ENCODE measurements at places on chromosomes 2 and 18.

DNA sequence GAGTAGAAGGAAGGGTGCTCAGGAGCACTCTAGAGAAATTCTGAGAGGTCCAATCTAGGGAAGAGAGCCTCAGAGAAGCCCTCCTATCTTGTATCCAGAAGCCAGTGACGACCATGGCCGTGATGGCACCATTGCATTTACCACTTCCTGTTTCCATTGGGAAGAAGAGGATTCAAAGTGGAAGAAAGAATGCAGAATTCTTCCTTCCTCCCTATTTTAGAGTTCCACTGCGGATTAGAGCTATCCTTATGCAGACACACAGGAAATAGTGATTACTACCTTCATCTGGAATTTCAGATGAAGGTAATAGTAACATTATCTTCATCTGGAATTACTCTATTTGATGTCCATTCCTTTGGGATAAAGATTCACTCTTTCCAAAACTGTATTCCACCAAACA, 45.6 kb upstream of the PCBP1 start:
- peaks cover 27% of the 10 kb centered on the region for H3K4me1 ChIP-seq
- no peak overlapping the region for H3K27ac ChIP-seq
- peaks cover 7% of the 10 kb centered on the region for H3K36me3 ChIP-seq
- H3K27me3 ChIP-seq, result no peaks in the 10 kb centered on the region
- no peak overlapping the region for H3K4me3 ChIP-seq

DNA sequence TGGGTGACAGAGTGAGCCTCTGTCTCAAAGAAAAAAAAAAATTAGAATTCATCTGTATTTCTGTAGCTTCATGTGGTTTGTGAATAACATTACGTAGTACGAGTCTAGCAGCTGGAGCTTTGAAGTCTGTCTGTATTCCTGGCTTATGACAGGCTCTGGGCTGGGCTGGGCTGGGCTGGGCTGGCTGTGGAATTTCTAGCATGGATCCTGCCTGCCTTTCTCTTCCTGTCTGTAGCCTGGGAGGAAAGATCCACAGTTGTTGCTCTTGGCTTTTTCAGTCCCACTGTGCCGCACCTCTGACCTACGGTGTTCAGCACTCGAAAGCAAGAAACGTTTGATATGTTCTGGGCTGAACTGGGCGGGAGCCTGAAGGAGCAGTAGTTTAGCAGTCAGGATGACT, 55.4 kb downstream of the BOLA3 start:
- no peak for DNase-seq
- no peaks in the 10 kb centered on the region for H3K4me1 ChIP-seq
- H3K27ac ChIP-seq, result no peak overlapping the region
- H3K4me3 ChIP-seq, result no peak overlapping the region

GRCh38 chr2:23286758-23287704, 97.9 kb upstream of the KLHL29 start:
- no peaks in the 10 kb centered on the region for H3K27me3 ChIP-seq
- no peak overlapping the region for H3K27ac ChIP-seq
- no peaks in the 10 kb centered on the region for H3K4me1 ChIP-seq
- no peak overlapping the region for H3K4me3 ChIP-seq

DNA sequence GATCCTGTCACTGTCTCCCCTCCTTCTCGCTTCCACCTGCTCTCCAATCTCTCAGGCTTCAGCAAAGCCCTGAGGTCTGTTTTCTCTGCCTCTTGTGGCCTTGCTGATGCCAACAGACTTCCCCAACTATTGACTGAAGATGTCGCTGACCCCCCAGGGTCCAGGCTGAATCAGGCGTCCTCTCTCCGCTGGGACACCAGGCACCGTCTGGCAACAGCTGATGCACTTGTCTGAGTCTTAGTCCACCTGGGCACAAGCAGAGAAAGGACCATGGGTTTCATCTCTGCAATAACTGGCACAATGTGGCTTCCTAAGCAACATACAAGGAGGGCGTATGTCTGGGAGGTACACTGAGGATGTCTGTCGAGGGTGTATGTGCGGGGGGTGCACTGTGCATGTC, 248.7 kb upstream of the MYT1L start:
- H3K27ac ChIP-seq, result no peak overlapping the region
- H3K36me3 ChIP-seq, result no peaks in the 10 kb centered on the region
- H3K4me3 ChIP-seq, result no peak overlapping the region
- no peak for DNase-seq

DNA sequence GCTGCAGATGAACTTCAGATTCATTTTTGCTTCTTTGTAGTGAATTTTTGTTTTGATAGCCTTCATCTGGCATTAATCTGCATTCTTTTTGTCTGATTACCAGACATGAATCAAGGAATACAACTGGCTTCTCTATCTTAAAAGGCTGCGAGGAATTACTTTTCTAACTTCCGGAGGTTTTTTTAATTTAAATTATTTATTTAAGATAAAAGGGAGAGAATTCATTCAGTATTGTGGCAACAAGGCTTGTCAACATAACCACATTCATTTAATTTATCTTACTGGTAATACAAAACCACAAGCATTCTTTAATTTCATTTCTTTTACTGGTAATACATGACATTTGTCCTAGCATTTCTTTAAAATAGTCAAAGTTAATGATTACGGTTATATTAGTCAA, 36.0 kb downstream of the CSRNP3 start:
- H3K4me1 ChIP-seq, result no peaks in the 10 kb centered on the region
- no peak overlapping the region for H3K27ac ChIP-seq
- H3K36me3 ChIP-seq, result no peaks in the 10 kb centered on the region
- H3K4me3 ChIP-seq, result no peak overlapping the region

GRCh38 chr2:127088706-127089105, 18.2 kb downstream of the BIN1 start:
- no peaks in the 10 kb centered on the region for H3K36me3 ChIP-seq
- H3K4me3 ChIP-seq, result no peak overlapping the region
- no peak overlapping the region for H3K27ac ChIP-seq
- peaks cover 12% of the 10 kb centered on the region for H3K4me1 ChIP-seq
- peaks cover 5% of the 10 kb centered on the region for H3K27me3 ChIP-seq

- DNase-seq, result peak; percentile 1
- no peak overlapping the region for H3K4me3 ChIP-seq
- H3K27me3 ChIP-seq, result peaks cover 11% of the 10 kb centered on the region
Measured at GRCh38 chr2:240930631-240931318, 24.6 kb downstream of the CROCC2 start.

DNA sequence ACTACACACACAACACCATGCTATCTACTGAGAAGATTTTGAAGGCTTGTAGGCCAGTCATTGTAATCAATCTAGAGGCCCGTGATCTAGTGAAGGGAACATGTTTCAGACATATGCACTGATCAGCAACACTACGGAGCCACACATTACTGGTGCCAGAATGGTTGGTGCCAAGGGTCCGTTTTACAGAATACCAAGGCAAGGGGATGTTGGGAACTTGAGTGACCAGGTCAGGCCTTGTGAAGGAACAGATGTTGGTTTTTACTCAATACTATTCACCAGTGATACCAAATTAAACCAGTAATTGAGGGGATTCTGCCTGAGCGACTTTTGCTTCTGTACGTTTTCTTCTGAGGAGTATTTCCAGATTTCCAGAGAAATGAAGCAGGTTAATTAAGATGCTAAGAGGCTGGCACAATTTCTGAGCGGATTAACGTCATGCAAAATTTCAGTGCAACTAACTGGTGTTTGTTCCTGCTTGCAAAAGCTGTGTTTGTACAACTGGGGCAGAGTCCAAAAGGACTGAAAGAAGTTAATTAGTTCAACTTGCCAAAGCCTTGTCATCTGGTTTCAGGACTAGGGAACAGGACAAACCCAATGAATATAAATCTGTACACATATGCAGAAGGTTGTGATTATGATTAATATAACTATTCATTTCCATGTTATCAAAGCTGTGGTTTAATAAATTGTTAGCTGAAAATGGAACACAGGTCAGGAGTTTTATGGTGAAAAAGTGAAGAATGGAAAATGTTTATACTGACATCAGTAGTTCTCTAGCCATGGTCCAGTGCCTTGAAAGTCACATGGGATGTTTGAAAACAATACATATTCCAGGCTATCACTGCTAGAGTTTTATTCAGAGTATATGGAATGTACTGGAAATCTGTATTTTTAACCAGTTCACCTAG, 432.1 kb upstream of the DCC start:
- no peaks in the 10 kb centered on the region for H3K27me3 ChIP-seq
- no peak overlapping the region for H3K27ac ChIP-seq
- no peaks in the 10 kb centered on the region for H3K36me3 ChIP-seq
- DNase-seq, result no peak
- no peaks in the 10 kb centered on the region for H3K4me1 ChIP-seq

DNA sequence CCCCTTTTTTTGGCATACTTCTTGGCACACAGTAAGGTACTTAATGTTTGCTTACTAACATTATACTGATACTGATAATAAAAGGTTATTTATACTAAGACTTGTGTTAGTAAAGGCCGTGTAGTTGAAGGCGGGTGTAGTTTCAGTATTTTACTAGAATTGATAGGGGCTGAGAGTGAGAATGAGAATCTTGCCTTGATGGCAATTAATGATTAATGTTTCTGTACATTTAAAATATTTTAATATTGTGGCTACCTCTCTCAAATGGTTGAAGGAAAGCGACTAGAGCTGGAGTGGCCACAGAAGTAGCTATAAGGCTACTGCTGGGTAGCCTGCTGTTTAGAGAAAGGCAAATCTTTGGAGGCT, 29.3 kb downstream of the PELI1 start:
- peaks cover 6% of the 10 kb centered on the region for H3K36me3 ChIP-seq
- H3K4me3 ChIP-seq, result no peak overlapping the region
- H3K27me3 ChIP-seq, result no peaks in the 10 kb centered on the region
- peak overlapping the region; percentile 85 for H3K27ac ChIP-seq
- DNase-seq, result no peak
- H3K4me1 ChIP-seq, result peaks cover 69% of the 10 kb centered on the region

DNA sequence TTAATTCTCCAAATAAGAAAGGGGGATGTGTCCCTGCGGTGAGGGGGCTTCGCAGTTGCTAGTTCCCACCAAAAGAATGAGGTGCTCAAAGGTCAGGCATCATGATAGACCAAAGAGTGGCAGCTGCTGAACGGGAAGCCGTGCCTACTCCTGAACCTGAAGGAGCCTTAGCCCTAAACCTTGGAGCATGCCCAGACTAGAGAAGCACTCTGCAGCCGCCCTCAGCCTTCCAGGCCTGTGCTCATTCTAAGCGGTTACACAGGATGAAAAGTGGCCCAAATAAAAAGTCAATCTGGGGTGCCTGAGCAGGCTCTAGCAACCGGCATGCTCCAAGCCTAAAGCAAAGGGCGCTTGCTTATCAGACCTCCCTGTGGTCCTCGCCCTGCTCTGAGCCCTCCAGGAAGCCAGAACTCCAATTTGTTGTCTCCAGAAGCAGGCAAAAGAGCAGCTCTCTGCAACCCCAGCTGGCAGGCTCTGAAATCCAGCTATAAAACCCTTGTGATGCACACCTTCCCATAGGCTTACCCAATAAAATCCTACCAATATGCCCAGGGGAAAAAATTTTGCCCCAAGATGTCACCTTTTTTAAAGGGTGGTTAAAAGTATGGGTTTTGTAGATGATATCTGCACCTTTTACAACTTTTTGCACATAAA, 17.5 kb downstream of the UXS1 start:
- no peak overlapping the region for H3K4me3 ChIP-seq
- DNase-seq, result no peak
- no peaks in the 10 kb centered on the region for H3K27me3 ChIP-seq
- H3K27ac ChIP-seq, result no peak overlapping the region

- no peak overlapping the region for H3K27ac ChIP-seq
- no peak for DNase-seq
- H3K4me3 ChIP-seq, result no peak overlapping the region
- no peaks in the 10 kb centered on the region for H3K4me1 ChIP-seq
- no peaks in the 10 kb centered on the region for H3K36me3 ChIP-seq
Measured at GRCh38 chr2:166170356-166170755, 42.5 kb upstream of the SCN1A start.

DNA sequence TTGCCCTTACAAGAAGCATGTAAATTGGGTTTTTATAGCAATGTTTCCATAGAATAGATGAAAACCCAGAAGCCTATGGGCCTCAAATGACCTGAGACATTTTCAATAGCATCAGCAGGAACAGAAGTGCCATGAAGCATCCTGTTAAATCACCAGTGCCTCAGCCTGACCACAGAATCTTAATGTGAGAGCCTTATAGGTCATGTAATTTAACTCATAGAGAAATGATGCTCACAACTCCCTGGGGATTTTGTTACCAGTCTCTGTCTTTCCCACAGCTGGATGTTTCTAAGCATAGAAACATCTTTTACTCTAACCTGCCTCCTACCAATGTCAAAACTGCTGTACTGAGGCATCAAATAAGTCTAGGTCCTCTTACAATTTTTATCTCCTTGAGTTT, 295.8 kb upstream of the ACVR2A start:
- no peaks in the 10 kb centered on the region for H3K36me3 ChIP-seq
- no peak for DNase-seq
- no peaks in the 10 kb centered on the region for H3K27me3 ChIP-seq
- H3K4me1 ChIP-seq, result no peaks in the 10 kb centered on the region
- H3K4me3 ChIP-seq, result no peak overlapping the region
- H3K27ac ChIP-seq, result no peak overlapping the region

- no peaks in the 10 kb centered on the region for H3K36me3 ChIP-seq
- no peaks in the 10 kb centered on the region for H3K4me1 ChIP-seq
- no peak overlapping the region for H3K27ac ChIP-seq
- H3K4me3 ChIP-seq, result no peak overlapping the region
- DNase-seq, result no peak
Measured at GRCh38 chr2:235029054-235029453, 77.2 kb downstream of the SH3BP4 start.

DNA sequence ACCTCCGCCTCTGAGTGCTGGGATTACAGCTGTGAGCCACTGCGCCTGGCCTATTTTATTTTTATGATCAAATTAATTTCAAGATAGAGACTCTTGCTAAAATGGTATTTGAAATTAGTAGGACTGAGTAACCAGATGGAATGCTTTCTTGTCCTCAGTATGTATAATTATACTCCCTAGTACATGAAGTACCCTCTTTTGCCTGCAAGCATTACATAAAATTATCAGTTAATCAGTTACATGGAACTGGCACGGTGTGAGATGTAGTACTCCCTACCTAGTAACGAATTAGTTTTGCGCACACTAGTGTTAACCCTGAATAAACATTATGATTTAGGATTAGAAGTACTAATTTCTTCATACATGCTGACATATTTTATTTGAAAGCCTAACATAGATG, 41.6 kb downstream of the RBBP8 start:
- no peaks in the 10 kb centered on the region for H3K27me3 ChIP-seq
- peaks cover 24% of the 10 kb centered on the region for H3K36me3 ChIP-seq
- DNase-seq, result no peak

- H3K36me3 ChIP-seq, result no peaks in the 10 kb centered on the region
- H3K4me3 ChIP-seq, result no peak overlapping the region
- no peak for DNase-seq
- no peak overlapping the region for H3K27ac ChIP-seq
Measured at GRCh38 chr2:35343135-35343534, 1012.4 kb upstream of the CRIM1 start.
